Left renal pelvis (tissue), 4 donors: ENCODE measurements at places on chromosomes 12 and 14.

- DNase-seq = no peak
These were observed 44.7 kb downstream of the CPM start for GRCh38 chr12:68888243-68888642.

DNA sequence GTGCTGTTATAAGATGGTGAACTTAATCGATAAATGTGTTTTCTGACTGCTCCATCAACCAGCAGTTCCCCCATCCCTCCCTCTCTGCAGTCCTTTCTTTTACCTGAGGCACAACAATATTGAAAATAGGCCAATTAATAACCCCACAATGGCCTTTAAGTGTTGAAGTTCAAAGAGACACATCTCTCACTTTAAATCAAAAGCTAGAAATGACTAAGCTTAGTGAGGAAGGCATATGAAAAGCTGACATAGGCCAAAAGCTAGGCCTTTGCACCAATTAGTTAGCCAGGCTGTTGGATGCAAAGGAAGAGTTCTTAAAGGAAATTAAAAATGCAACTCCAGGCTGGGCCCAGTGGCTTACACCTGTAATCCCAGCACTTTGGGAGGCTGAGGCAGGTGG lies 43.7 kb downstream of the SAV1 start:
- no peak for DNase-seq

DNA sequence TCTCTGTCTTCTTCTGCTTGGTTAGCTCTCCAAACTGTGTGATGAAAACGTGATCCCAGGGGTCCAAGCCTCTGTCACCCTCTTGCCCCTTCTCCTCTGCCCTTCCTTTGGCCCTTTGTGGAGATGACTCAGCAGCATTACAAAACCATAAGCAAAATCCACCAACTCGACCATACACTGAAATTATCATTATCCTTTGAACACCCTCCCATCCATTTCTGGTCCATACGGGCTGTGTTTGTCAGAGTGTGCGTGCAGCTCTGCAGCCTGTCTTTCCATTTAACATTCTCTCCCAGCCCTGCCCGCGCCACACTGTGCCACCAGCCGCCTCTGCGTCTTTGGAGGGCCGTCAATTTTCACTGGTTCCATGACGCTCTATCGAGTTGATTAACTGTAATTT lies 69.2 kb downstream of the SLC25A47 start:
- DNase-seq = no peak

- DNase-seq = no peak
These were observed 77.4 kb downstream of the KIF26A start for GRCh38 chr14:104215706-104216334.

DNA sequence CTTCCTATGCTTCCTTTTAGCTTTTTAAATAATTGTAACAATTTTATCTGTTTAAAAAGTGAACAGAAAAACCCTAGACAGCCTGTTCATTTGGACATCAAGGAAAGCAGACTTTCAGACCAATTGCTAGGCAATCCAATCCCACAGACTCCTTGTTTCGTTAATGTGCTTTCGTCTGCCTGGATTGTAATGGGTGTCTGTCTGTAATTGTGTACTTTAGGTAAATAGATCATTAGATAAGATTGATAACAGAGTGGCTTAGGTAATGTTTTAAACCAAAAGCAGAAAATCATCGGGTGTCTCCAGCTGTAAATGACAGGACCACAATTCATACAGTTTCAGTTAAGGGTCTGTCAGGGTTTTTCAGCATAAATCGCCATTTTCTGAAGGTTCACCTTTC lies 19.6 kb downstream of the CCDC60 start:
- no peak for DNase-seq
